Retina (tissue), 1 donor: ENCODE measurements at places on chromosomes 4 and X.

DNA sequence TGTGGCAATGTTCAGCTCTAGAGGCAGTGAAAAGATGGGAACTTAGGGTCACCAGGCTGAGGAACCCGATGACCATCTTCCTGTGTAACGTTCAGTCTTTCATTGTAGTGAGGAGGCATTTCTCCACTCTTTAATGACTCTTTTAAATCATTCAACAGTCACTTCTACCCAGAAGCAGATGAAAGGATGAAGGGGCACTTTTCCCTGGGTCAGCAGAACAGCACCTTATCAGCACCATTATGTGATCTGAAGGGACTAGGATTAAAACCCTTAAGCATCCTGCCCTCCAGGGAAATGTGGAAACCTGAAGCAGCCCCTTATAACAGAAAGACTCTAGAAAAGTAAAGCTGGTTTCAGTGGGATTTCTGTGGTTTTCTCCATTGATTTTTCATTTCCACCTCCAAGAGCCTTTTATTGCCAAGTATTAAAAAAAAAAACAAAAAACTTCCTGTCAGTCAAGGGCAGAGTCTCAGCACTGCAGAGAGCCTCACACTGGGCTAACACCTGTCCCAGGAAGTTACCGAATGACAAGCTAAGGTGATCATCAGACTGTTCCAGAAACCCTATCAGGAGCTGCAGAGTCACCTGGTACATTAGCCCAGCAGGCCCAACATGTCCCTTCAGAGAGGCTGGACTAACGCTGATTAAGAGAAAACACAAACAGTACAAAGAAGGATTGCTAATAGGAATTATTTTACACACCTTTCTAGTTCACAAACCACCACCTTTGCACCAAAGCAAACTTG, 185.9 kb downstream of the SHROOM3 start:
- DNase-seq = no peak

- no peak for DNase-seq
Measured at GRCh38 chrX:109350551-109350950, 131.3 kb downstream of the GUCY2F start.

- no peak for DNase-seq
Measured at GRCh38 chr4:37678624-37679023, 7.6 kb downstream of the RELL1 start.

DNA sequence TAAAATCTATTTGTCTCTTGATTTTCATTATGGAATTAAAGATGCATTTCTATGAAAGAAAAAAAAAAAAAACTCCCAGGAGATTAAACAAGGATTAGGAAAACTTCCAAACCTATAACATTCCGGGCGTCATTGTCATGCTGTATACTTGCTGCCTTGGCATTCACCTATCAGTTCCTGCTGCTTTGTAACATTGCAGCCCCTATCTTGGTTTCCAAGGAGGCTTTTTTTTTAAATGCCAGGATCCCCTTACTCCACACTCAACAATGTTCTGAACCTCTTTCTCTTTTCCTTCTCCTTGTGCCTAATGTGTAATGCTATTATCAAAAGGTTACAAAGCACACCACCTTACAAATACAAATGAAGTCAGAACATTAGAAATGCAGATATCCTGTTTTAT, 20.5 kb upstream of the BEND4 start:
- no peak for DNase-seq

GRCh38 chrX:16848541-16848940, 21.6 kb downstream of the RBBP7 start:
- DNase-seq = no peak

DNA sequence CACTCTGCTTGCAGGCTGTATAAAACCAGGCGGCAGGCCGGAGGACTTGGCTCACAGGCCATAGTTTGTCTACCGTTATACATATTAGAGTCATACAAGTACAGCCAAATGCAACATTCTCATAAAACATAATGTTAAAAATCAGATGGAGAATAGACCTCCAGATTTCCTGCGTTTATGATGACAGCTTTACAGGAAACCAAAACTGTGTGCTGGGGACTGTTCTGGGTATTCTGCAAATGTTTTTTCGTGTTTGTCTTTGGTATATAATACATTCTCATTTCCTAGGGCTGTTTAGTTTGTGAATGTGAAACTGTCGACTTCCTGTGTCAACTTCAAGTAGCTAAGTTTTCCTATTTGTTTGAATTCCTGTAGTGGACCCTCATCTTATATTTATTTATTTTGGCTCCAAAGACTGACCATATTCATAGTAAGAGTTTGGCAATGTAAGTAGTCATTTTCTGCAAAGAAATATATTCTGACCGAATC, 79.5 kb upstream of the FAM9C start:
- DNase-seq = no peak

GRCh38 chrX:109264878-109265277, 217.0 kb downstream of the GUCY2F start:
- no peak for DNase-seq

DNA sequence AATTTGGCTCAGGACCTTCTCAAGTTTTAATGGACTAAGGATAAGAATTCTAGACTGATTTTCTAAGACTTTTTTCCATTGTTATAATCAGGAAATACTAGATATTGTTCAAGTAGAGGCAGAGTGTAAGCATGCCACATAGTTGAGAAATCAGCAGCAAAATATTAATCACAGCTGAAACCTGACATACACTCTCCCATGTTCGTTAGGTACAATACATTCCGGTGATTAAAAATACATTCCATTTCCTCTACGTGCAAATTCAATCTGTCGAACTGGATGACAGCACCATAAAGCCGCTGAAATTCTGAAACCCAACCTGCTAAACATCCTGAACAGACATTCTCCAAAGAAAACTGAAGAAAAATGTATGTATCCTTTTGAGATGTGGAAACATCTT, 587.6 kb upstream of the DIPK2B start:
- no peak for DNase-seq

DNA sequence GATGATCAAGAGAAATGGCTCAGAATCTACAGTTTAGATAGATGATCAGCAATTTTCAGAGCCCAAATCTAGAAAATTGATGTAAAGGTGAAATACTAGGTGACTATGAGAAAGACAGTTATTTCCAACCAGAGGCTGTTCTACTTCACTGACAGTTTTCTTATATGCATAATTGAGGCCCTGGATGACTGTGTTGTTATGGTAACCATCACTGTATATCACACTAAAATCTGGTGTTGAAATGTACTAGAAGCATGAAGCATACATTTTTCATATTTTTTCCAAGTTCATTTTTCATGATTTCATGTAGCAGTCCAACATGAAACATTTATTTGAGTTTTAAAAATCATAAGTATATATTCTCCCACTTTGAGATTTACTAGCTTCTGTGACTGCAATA, 87.4 kb downstream of the ATXN3L start:
- DNase-seq = no peak

GRCh38 chrX:64427281-64427680, 32.0 kb upstream of the MTMR8 start:
- DNase-seq = no peak

- no peak for DNase-seq
Measured at GRCh38 chrX:8813036-8813435, 11.9 kb upstream of the FAM9A start.

GRCh38 chr4:46980851-46981250, 12.5 kb downstream of the GABRA4 start:
- DNase-seq = no peak

- no peak for DNase-seq
Measured at GRCh38 chr4:175773566-175773965, 38.5 kb downstream of the GPM6A start.

GRCh38 chrX:120677004-120677652, 47.3 kb upstream of the C1GALT1C1 start:
- DNase-seq = no peak

GRCh38 chr4:87243426-87244053, 23.1 kb upstream of the KLHL8 start:
- DNase-seq = no peak

DNA sequence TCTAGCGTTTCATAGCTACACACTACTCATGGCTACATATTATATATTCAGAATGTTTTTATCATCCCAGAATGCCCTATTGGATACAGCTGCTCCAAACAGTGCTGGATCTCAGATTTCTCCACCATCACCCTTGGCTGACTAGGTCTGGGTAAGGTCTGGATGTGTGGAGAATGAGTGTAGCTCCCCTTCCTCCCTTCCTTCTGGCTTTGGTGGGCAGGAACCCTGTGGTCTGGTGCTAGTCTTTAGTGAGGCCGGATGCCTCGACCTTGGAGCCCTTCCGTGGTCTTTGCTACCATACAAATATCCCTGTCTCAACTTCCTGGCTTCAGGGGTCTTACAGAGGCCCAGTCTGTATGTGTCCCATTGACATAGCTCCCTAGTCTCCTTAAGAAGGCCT, 52.1 kb upstream of the KDR start:
- DNase-seq = no peak

- no peak for DNase-seq
Measured at GRCh38 chrX:97159916-97160800, 276.4 kb downstream of the RPA4 start.

GRCh38 chr4:182885738-182886077, 31.5 kb downstream of the DCTD start:
- no peak for DNase-seq

GRCh38 chr4:136855886-136856285, 676.4 kb downstream of the PCDH18 start:
- DNase-seq = no peak

DNA sequence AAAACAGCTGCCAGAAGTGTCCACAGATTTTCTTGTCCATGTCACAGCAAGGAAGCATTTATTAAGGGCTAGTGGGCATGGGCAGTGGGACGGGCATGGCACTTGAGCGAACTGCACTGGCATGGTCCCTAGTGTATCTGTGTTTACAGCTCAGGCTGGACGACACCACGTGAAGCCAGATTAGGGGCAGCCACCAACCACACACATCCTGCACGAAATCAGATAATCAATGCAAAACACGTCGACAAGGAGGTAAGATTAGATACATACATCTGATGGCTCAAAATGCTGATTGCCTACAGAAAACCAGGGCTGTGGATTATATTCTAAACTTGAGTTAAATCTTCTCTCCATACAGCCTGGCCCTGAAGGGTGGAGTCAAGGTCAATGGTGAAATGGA, 103.8 kb upstream of the ATP6AP2 start:
- DNase-seq = no peak

- DNase-seq = no peak
Measured at GRCh38 chr4:10421344-10422055, 35.7 kb downstream of the ZNF518B start.

DNA sequence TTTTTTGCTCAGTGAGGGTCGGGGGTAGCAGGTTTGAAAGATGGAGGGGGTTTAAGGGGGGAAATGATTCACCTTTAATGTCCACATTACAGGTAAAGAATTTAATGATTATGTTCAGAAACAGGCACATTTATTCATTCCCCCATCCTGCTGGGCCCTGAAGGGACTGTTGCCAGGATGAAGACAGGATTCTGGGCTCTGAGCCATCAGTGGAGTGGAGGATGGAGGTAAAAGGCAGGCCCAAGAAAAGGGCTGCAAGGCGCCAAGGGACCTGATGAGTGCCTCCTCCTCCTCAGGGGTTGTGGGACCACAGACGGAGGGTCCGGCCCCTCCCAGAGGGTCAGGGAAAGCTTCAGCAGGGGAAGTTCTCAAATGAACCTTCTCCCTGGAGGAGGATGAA, 40.4 kb upstream of the PROM1 start:
- DNase-seq = no peak

DNA sequence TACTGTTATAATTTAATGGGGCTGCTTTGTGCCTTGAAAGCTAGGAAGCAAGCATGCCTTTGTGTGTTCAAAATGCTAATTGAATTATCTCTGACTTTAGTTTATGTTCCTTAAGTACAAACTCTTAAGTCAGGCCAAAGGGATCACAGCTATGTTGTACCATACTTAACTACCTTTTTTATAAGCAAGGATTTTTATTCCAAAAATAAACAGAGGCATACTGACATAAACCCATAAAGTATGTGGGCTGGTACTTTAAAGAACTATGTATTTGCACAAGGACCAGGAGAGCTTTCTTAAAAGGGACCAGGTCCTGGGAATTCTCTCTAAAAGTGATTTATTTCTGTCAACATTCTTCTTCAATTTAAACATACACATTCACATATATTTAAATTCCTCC, 57.8 kb upstream of the HCCS start:
- DNase-seq = no peak

DNA sequence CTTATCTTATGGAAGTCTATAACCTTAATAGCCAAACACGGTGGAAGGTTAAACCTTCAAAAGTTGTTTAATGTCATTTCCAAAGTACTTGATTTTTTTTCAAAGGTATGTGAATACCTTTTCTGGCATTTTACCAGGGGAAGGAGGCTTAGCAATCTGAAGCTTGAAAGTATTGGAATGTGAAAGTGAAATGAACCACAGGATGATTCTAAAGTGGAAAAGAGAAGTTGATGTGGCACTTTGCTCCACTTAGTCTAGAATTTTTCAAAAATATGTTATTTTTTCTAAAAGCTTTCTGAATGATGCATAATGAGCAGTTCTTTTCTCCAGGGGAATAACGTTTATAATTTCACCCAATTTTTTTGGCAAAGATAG, 19.2 kb downstream of the PI4K2B start:
- DNase-seq = no peak

DNA sequence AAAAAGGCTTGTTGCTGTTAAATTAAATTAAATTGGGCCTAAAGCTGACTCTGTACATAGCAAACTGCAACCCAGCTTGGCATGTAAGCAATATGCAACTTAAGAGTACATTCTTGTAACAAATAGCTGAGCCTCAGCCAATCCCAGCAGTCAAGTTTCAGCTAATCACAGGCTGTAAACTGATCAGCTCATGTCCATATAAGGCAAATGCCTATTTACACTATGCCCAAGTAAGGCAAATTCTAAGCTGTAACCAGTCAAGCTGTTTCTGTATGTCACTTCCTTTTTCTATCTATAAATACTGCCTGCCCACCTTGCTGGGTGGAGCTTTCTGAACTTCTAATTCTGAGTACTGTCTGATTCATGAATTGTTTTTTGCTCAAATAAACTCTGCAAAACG, 429.1 kb upstream of the FTHL17 start:
- DNase-seq = no peak

GRCh38 chr4:179110816-179111215, 1668.6 kb upstream of the AGA start:
- no peak for DNase-seq

GRCh38 chr4:123017636-123018395, 95.4 kb upstream of the NUDT6 start:
- DNase-seq = no peak

DNA sequence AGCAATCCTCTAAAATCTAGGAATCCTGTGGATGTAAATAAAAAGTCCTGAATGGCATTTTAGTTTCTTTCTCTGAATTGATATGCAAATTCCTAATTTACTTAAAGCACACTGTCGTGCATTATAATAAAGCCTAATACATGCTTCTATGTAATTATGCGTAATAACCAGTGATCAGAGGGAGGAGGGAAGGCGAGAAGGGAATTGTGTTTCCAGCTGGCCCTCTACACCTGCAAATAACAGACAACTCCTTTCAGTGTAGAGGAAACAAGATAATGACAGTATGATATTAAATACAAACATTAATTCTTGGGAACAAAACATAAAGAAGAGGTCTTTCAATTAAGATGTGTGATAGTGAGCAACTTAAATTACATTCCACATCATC, 419.6 kb upstream of the LCORL start:
- no peak for DNase-seq
